ENCODE measurements at places on chromosomes 3 and 15. TPM values are rescaled to one million over a fixed set of nuclear protein-coding genes. Genes with fewer than 3 reads are reported as not detected.

DNA sequence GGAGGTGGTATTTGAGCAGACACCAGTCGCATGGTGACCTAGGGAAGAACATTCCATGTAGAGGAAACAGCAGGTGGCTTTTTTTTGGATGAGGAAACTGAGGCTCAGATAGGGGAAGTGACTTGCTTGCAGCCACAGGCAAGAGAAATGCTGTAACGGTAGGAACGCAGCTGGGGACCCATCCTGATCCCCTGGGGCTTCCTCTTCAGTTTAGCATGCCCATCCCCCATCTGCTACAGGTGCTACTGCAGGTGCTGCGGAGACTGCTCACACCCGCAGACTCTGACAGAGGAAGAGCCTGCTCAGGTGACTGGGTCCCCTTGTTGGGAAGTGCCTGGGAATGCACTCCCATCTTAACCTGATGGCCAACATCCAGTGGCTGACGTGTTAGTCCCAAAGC, 55.4 kb upstream of the SEC13 start:
- no peaks in the 10 kb centered on the region for H3K4me1 ChIP-seq
- H3K36me3 ChIP-seq, result no peaks in the 10 kb centered on the region
- no peak overlapping the region for H3K4me3 ChIP-seq

DNA sequence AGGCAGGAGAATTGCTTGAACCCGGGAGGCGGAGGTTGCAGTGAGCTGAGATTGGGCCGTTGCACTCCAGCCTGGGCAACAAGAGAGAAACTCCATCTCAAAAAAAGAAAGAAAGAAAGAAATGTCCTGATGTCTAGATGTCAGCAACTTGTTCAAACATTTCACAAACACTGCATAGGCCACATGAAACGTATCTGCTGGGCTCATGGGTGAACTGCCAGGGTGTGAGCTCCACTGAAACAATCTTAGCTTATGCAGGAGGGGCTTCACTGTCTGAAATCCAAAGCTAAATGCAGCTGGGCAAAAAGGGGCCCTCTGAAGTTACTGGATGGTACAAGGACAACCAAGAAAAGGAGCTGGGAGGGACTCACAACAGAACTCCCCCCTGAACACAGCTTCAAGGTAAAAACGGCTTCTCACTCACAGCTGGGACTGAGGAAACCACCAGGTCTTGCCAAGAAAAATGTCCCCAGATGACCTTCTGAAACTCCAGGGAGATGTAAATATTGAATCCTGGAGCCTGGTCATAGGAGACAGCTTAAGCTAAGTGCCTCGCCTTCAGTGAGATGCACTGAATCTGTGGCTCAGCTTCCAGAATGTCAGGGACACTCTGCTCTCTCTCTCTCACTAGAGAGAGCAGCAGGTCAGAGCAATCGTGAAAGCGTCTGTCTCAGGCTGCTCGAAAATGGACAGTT, 31.9 kb downstream of the SEC61A1 start:
- H3K27me3 ChIP-seq, result no peaks in the 10 kb centered on the region
- H3K36me3 ChIP-seq, result no peaks in the 10 kb centered on the region
- no peak overlapping the region for H3K27ac ChIP-seq

DNA sequence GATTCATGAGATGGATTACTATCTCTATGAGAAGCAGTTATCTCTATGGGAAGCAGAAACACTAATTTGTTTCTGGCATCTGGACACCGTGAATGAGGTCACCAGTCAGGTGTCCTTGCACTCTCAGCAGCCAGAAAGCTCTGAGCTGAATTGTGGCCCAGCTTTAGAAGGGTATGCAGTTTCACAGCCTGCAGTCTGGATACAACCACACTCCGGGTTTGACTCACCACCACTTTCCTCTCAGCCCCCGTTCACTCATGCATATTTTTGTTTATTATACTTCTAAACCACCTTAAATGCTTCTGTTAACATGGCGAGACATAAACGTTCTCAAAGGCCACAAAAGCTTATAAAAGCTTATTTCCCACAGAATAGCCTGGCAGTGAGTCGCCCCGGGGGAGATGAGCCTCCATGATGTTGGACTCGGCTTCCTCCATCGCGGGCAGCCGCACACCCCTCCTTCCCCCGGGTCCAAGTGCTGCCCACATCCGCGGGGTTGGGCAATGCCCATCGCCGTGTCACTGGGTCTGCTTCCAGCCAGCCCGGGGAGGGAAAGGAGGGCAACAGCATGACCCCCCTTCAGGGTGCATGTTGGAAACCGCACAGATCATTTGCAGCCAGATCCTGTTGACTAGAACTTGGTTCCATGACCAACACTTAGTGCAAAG, 16.8 kb upstream of the SLC41A3 start:
- no peak for DNase-seq
- H3K27ac ChIP-seq, result no peak overlapping the region
- H3K4me1 ChIP-seq, result no peaks in the 10 kb centered on the region
- H3K27me3 ChIP-seq, result no peaks in the 10 kb centered on the region
- no peaks in the 10 kb centered on the region for H3K36me3 ChIP-seq

DNA sequence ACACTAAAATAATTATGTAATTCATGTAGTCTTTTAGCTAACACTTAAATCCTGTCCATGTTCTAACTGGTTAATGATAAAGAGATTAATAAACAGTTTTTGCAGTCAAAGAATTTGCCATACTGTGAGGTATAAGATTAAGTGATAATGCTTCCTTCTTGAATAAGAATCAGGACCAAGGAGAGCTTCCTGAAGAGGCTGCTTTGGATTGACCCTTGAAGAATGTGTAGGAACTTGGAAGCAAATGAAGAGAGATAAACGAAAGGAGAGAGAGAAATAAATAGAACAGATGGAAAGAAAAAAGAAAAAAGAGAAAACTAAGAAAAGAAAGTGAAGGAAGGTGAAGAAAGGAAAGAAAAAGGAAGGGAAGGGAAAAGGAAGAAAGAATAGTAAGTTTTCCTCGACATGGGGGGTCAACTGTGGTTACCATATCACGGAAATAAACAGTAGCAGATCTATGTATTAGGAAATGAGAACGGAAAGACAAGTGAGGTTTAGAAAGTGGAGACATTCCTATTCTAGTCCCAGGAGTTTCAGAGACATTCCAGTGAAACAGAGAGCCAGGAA, 539.8 kb downstream of the FGF12 start:
- no peaks in the 10 kb centered on the region for H3K27me3 ChIP-seq
- H3K4me3 ChIP-seq, result no peak overlapping the region
- H3K4me1 ChIP-seq, result no peaks in the 10 kb centered on the region
- no peak overlapping the region for H3K27ac ChIP-seq

DNA sequence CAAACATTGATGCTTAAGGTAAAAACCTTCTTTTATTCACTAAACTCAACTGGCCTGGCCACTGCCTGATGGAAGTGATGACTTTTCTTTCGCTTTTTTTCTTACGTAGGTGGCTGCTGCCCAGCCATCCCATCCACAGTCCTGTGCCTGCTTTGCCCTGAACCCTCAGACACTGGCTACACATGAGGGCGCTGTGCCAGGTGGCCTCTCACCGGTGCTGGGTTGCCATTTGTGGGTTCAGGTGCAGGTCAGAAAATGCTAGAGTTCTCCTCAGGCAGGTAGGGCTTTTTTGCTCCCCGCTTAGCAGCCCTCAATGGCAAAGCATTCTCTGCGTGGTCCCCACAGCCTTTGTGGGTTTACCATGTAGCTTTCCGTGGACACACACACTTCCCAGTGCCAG, 88.3 kb upstream of the PRR23E start:
- no peaks in the 10 kb centered on the region for H3K4me1 ChIP-seq
- no peak overlapping the region for H3K4me3 ChIP-seq
- no peaks in the 10 kb centered on the region for H3K36me3 ChIP-seq
- no peaks in the 10 kb centered on the region for H3K27me3 ChIP-seq

DNA sequence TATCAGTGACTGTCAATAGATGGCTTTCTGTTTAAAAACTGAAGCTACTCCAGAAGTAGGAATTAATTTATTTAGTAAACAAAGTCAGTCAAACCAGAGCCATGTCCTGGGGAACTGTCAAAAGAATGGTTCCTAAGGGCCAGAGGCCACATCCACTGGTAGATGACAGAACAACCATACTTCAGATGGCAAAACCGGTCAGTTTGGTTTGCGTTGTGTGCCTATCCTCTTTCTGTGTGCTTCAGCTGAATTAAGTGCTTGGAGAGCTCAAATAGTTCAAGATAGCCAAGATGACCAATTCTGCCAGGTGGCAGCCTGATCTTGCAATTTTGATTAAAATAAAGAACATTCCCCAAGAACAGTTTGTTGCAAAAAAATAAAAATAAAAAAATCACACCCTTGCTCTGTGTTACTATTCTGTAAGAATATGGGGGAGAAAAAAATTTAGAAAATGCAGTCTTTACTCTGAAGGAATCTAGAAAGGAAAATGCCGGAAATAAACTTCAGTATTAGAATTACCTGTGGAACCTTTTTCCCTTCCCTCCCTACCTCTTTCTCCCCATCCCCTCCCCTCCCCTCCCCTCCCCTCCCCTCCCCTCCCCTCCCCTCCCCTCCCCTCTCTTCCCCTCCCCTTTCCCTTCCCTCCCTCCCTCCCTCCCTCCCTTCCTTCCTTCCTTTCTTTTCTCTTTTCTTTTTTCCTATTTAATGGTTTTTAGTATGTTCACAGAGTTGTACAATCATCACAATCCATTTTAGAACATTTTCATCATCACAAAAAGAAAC, 2.5 kb downstream of the MAP3K13 start:
- peak; percentile 61 for DNase-seq
- H3K4me1 ChIP-seq, result peaks cover 6% of the 10 kb centered on the region
- H3K27me3 ChIP-seq, result no peaks in the 10 kb centered on the region
- no peak overlapping the region for H3K4me3 ChIP-seq
- no peak overlapping the region for H3K27ac ChIP-seq

DNA sequence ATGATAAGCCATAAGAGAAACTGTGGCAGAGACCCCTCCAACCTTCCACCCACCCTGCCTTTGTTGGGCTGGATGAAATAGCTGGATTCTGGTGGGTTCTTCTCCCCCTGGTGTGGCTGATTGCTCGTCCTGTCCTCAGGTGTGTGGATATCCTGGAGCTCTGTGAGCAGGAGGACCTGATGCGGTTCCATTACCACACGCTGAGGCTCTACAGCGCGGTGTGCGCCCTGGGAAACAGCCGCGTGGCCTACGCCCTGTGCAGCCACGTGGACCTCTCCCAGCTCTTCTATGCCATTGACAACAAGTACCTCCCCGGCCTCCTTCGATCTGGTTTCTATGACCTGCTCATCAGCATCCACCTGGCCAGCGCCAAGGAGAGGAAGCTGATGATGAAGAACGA, 306.3 kb upstream of the CHRM5 start:
- no peak overlapping the region for H3K27ac ChIP-seq
- no peak for DNase-seq
- no peak overlapping the region for H3K4me3 ChIP-seq
- no peaks in the 10 kb centered on the region for H3K4me1 ChIP-seq
- no peaks in the 10 kb centered on the region for H3K27me3 ChIP-seq

DNA sequence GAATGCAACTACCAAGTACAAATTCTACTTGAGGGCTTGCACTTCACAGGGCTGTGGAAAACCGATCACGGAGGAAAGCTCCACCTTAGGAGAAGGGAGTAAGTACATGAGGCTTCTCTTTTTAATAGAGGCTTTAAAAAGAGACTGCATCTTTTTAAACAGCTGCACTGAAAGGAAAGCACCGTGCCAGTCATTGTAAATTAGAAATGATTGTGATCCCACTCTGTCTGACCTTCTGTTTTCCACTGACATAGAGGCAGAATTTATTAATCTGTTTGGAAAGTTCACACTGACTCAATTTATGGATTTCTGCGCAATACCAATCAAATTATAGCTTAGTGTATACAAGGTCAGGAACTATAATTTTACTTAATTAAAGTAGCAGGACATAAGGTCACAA, 198.2 kb downstream of the CHL1 start:
- H3K27ac ChIP-seq, result no peak overlapping the region
- no peaks in the 10 kb centered on the region for H3K36me3 ChIP-seq
- H3K27me3 ChIP-seq, result no peaks in the 10 kb centered on the region

- H3K36me3 ChIP-seq, result no peaks in the 10 kb centered on the region
- no peak for DNase-seq
- H3K4me1 ChIP-seq, result peaks cover 4% of the 10 kb centered on the region
- H3K27ac ChIP-seq, result no peak overlapping the region
These were observed 39.7 kb upstream of the TM4SF1 start for GRCh38 chr3:149417174-149417573.

DNA sequence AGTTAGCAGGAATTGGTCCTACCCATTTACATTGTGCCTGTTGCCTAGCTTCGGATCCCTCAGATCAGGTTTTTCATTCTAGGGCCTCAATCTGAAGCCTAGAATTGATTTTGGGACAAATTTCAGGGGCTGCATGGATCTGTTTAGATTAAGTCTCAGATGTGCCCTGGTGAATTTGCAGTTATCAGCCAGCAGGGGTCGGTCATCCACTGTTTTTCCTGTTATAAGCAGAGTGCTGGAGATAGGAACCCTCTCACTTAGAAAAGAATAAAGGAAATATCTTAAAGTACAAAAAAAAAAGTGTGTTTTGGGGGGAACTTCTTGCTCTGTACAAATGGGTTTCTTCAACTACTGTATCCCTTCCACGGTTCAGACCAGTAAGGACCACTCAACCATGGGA, 212.5 kb downstream of the BCHE start:
- H3K27me3 ChIP-seq, result no peaks in the 10 kb centered on the region
- no peaks in the 10 kb centered on the region for H3K36me3 ChIP-seq
- no peaks in the 10 kb centered on the region for H3K4me1 ChIP-seq
- H3K4me3 ChIP-seq, result no peak overlapping the region
- no peak for DNase-seq

DNA sequence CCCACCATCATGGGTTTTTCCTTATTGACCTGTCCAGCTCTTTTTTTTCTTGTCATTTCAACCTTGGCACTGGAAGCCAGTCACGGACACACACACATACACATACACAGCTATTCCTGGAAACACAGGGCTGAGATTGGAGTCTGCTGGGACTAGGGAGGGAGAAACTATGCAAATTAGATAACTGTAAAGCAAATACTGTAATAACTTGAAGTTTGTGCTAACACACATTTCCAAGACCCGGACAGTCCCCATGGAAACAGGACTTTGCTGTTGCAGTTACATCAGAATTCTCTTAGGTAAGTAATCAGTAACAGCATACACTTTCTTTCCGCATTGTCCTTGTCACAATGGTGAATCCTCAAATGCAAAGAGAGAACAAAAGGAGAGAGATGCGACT, 304.4 kb downstream of the KBTBD8 start:
- no peak overlapping the region for H3K27ac ChIP-seq
- H3K27me3 ChIP-seq, result no peaks in the 10 kb centered on the region
- DNase-seq, result no peak
- H3K36me3 ChIP-seq, result no peaks in the 10 kb centered on the region
- no peak overlapping the region for H3K4me3 ChIP-seq

BCL2A1 gene
- total RNA-seq, result not detected

ZNF662 gene
- total RNA-seq, result 10.3 TPM

B2M gene
- 273 TPM for total RNA-seq

IL16 gene
- not detected for total RNA-seq
